ENCODE measurements at places on chromosomes 5 and 9. TPM values are rescaled to one million over a fixed set of nuclear protein-coding genes. Genes with fewer than 3 reads are reported as not detected.

GRCh38 chr5:172178991-172179989 lies 8.7 kb downstream of the STK10 start:
- H3K4me1 ChIP-seq: peaks cover 31% of the 10 kb centered on the region
- H3K27me3 ChIP-seq: no peaks in the 10 kb centered on the region
- DNase-seq: no peak
- peak overlapping the region; percentile 40 for H3K27ac ChIP-seq

GRCh38 chr9:2341126-2341525 lies 280.5 kb upstream of the VLDLR start:
- H3K4me1 ChIP-seq: no peaks in the 10 kb centered on the region
- DNase-seq: no peak
- no peak overlapping the region for H3K4me3 ChIP-seq
- no peak overlapping the region for H3K27ac ChIP-seq
- no peaks in the 10 kb centered on the region for H3K36me3 ChIP-seq

DNA sequence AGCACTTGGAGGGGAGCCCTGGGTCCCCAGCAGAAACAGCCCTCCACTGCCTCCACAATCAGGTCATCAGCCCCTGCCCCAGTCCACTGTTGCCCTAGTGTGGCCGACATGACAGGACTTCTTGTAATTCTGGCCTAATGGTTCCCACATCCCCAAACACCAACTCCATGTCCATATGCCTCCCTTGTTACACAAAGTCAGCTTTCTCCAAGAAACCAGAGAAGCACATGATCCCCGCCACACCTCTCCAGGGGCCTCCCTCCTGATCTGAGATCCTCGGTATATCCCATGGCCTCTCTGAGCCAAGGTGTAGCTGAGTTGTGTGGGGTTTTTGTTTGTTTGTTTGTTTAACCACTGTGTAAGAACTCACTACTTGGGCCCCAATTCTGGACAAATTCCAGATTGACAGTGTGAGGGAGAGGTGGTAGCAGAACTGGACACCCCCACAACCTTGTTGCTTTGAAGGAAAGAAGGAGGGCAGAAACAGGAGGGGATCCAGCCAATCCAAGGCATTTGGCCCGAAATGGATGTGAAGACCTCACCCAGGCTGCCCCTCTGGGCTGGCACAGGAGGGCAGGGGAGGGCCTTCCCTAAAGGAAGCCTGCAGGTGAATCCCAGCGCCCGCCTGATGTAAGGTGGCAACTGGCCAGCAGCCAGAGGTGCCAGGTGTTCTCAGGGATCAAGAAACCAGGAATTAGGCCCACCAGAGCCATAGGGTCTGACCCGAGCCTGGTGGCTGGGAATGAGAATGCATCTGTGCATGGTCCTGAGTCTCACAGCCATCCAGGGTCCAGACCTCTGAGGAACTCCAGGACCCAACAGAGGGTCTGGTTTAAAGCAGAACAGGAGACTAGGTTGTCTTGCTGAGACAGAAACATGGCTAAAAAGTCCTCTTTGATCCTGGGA lies 13.4 kb downstream of the IRF1 start:
- H3K4me3 ChIP-seq: no peak overlapping the region
- no peaks in the 10 kb centered on the region for H3K4me1 ChIP-seq
- no peaks in the 10 kb centered on the region for H3K27me3 ChIP-seq
- no peak overlapping the region for H3K27ac ChIP-seq
- H3K36me3 ChIP-seq: peaks cover 12% of the 10 kb centered on the region

DNA sequence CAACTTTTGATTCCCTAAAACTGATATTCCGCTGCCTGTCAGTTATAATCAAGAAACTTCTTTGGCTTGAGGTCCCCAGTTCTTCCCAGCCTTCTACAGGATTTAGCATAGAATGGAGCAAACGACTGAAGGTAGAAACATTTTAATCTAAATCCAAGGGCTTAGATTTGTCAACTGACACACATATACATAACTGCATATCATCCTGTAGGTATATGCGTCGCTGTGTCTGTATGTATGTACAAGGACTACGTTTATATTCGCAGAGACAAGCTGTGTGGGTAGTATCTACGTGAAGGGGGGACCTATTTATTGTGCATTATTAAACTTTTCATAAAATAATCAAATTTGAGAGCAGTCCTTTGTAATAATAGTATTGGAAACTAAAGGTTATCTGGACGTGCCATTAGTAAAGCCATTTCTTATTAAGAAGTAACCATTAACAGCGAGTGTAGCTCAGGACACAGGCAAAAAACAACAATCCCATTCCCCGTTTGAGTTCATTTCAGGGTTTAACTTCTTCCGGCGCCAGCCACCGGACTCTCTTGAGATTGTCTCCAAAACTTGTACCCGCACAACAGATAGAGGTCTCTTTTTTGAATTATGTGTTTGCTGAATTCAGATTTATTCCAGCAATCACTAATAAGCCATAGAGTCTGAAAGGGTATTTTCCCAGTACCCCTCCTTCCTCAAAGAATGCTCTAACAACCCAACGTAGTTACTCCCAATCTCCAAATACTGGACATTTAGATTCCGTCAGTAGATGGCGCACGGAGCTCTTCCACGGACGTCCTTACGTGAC lies 2.1 kb upstream of the MLLT3 start:
- peaks cover 8% of the 10 kb centered on the region for H3K27me3 ChIP-seq
- H3K4me3 ChIP-seq: peak overlapping the region; percentile 98
- H3K4me1 ChIP-seq: peaks cover 10% of the 10 kb centered on the region
- peak overlapping the region; percentile 1 for H3K27ac ChIP-seq
- no peaks in the 10 kb centered on the region for H3K36me3 ChIP-seq
- DNase-seq: peak; percentile 94

- no peak for DNase-seq
- H3K4me3 ChIP-seq: no peak overlapping the region
- peak overlapping the region; percentile 90 for H3K27ac ChIP-seq
- H3K36me3 ChIP-seq: no peaks in the 10 kb centered on the region
Measured at GRCh38 chr5:173473288-173473687, 143.2 kb downstream of the BOD1 start.

GRCh38 chr5:59034498-59035186 lies 451.8 kb downstream of the RAB3C start:
- no peaks in the 10 kb centered on the region for H3K27me3 ChIP-seq
- H3K27ac ChIP-seq: peak overlapping the region; percentile 15
- no peak overlapping the region for H3K4me3 ChIP-seq

- no peak for DNase-seq
- H3K27me3 ChIP-seq: no peaks in the 10 kb centered on the region
- peak overlapping the region; percentile 48 for H3K4me3 ChIP-seq
Measured at GRCh38 chr5:139647506-139648204, 494 bp upstream of the CXXC5 start.

DNA sequence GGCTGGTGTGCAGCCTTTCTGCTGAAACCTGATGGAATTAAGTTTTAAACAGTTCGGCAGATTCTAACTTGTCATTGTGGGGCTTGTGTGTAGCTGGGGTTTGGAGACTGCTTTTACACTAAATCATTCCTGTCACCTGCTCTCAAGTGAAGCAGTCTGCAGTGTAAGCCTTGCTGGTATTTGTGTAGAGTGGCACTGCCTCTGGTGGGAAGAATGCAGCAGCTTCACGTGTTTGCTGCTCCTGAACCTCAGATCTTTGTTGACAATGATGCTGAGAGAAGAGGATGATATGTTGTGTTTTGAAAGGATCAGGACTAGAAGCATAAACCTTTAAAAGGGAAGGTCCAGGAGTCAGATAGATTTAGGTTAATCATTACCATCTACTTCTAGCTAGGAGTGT lies 88.1 kb downstream of the KDM4C start:
- no peak overlapping the region for H3K4me3 ChIP-seq
- DNase-seq: peak; percentile 11
- no peaks in the 10 kb centered on the region for H3K36me3 ChIP-seq
- no peaks in the 10 kb centered on the region for H3K4me1 ChIP-seq
- H3K27ac ChIP-seq: no peak overlapping the region

DNA sequence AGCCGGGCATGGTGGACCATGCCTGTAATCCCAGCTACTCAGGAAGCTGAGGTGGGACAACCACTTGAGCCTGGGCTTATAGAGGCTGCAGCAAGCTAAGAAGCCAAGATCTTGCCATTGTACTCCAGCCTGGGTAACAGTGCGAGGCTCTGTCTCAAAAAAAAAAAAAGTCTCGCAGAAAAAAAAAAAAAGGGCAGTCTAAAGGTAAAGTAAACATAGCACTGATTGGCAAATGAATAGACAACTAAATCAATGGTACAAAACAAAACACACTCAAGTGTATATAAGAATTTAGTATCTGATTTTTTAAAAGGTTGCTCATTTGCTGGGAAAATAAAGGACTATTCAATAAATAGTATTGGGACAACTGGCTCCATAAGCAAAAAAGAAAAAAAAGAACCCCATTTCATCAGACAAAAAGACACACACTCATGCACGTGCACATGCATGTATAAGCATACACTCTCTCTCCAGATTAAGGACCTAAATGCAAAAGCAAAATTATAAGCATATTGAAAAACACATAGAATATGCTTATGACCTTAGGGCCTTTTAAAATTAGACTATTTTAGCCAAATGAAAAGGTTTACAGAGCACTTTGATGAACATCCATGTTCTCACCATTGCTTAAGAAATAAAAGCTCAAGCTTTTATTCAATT lies 5.7 kb downstream of the IL6ST start:
- no peaks in the 10 kb centered on the region for H3K27me3 ChIP-seq
- no peak for DNase-seq
- H3K36me3 ChIP-seq: no peaks in the 10 kb centered on the region
- no peak overlapping the region for H3K4me3 ChIP-seq
- H3K4me1 ChIP-seq: no peaks in the 10 kb centered on the region
- no peak overlapping the region for H3K27ac ChIP-seq

- no peak overlapping the region for H3K4me3 ChIP-seq
- H3K27me3 ChIP-seq: no peaks in the 10 kb centered on the region
- DNase-seq: no peak
- H3K36me3 ChIP-seq: no peaks in the 10 kb centered on the region
Measured at GRCh38 chr5:39309534-39309933, 54.8 kb downstream of the C9 start.

The TMEM215 gene
- 0.44 TPM for total RNA-seq

The PAX5 gene
- total RNA-seq: 0.89 TPM
